ENCODE measurements at places on chromosomes 3 and 15. TPM values are rescaled to one million over a fixed set of nuclear protein-coding genes. Genes with fewer than 3 reads are reported as not detected.

GRCh38 chr15:43244092-43244491, 22.6 kb downstream of the TGM5 start:
- no peak for DNase-seq

- DNase-seq = no peak
Observed at GRCh38 chr15:99522288-99522687, 43.5 kb upstream of the MEF2A start.

DNA sequence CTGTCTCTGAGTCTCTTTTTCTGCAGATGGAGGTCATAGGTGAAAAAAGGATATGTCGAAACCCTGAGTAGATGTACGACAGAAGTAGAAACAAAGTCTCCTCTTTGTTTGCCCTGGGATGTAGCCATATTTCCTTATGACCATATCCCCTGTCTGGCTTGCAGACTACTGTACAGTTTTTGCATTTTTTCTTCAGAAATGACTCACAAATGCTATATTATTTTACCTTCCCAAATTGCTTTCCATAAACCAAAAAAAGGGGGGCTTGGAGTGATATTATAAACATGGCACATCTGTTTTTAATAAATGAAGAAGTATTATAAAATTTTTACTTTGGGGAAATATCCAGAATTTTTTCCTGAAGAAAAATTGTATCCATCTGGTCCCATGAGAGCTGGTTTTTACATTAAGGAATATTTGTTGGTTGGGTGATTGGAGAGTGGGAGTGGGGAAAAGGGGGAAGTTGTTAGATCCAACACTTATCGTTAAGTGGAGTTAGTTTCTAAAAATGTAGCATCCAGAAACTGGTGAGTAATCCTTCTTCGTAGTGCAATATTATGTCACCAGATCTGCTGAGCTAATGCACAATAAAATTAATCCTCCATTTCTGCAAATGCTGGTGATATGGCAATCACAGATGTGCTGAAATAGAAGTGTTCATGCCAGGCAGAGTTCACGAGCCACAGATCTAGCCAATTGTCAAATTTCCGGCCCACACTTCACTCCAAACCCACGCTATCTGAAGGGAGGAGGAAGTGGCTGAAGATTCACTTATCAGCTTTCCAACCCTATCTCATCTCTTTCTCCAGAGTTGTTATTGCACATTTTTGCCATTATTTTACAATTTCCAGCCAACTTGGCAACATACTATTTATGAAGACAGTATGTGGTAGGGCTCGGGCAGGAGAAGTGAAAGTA, 313.6 kb upstream of the ATP11B start:
- no peak for DNase-seq

The RFTN1 gene
- 28.8 TPM for total RNA-seq

The GTF2A2 gene
- total RNA-seq = 119 TPM

DNA sequence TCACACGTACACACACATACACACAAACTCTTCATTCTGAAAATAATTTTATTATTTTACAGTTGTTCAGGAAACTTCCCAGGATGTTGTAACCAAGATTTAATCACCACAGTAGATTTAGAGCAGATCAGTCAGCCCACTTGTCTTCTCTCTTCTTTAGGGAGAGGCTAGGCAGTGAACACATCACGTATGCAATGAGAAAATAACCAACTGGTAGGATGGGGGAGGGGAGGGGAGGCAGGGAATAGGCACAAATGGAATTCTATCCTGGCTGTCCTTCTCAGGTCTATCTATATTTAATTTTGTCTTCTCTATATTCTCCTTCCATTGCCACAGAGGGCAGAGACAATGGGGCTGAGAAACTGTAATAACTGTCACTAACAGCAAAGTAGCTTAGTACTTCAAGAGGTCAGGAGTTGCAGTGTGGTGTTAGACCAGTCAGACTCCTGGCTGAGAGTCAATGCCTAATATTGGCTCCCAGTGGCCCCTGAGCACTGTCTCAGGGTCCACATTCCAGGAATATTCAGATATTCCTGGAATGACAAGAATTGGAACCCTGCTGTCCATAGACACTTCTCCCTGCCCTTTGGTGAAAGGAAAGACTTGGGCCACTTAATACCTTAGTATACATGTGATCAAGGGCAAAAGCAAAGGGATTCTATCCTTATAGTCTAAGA, 2.6 kb upstream of the HCLS1 start:
- DNase-seq = no peak

The CHRD gene
- total RNA-seq = 7.2 TPM

The RAD51 gene
- total RNA-seq = 0.97 TPM

GRCh38 chr3:159726231-159726964, 262.2 kb upstream of the IL12A start:
- no peak for DNase-seq

DNA sequence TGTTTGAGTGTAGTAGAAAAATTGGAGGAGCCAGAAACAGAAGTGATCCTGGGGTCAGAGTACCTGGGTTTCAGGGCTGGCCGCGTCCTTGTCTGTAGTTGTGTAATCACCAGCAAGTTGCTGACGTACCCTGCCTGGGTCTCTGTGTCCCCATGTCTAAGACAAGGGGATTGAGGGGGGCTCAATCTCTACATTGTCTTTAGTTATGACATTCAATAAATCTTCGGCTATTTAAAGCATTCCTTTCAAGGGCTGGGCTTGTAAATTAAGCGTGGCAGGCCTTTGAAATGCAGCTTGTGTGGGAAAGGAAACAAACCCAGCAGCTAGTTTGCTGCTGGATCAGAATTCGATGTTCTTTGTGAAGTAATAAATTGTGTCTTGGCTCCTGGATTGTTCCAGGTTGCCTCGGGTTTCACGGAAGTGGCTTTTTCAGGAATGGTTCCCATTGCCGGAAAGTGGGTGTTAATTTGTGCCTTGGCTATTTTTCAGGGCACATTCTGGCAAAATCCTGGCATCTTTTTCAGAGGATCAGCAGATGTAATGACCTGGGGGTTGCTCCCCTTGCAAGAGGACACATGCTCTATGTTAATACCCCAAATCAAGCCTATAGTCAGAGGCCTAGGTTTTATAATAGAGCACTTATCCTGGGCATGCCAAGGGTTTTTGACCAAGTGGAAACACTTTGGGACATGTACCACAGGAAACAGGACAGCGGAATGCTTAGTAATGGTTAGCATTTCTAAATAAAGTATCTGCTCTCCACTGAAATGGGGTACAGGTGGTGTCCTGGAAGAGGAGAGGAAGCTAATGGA, 294.8 kb upstream of the NR2E3 start:
- DNase-seq = no peak

DNA sequence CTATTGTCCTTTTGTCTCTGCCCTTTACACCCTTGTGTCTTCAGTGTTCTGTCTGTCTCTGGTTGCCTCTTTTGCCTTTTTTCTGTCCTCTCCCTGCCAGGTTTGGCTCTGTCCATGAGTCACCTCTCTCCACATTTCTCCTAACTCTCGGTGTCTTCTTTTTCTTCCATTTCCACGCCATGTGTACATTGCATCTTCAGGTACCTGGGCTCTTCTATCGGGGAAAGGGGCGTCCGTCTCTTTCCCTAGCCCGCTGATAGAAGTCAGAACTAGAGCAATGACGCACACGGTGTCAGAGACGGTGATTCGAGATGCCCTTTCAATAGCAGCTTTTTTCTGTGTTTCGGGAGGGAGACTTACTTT, 641 bp downstream of the OPA1 start:
- DNase-seq = no peak

DNA sequence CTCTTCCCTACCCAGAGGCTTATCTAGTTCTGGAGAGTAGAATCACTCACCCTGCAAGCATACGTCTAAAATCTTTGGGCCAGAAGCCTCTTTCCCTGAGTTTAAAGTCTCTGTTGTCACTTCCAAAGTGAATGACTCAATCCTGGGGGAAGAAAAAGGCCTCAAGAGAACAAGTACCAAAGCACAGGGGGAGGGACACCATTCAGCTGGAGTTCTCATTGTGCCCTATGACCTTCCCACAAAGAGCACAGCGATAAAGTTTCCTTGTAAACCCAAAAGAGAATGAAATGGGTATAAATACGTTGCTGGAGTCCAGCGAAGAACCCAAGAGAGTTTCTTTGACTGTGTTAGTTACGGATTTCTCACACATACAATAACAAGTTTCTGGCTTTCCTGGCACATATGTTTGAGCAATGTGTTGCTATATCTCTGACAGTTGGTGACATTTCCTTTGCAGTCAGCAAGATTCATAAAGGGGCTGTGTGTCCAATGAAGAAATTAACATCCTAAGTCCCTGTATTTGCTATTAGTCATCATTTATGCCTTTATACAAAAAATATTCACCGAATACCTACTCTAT, 107.3 kb upstream of the PTPRG start:
- no peak for DNase-seq

DNA sequence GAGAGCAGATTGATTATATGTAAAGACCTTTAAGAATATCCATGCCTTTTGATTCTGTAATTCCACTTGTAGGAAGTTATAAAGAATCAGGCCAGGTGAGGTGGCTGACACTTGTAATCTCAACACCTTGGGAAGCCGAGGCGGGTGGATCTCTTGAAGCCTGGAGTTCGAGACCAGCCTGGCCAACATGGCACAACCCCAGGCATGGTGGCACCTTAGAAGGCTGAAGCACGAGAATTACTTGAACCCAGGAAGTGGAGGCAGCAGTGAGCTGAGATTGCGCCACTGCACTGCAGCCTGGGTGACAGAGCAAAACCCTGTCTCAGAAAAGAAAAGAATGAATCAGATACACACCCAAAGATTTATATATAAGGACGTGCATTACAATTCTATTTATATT, 33.9 kb downstream of the HRH1 start:
- DNase-seq = no peak

The ANKRD34C gene
- not detected for total RNA-seq

DNA sequence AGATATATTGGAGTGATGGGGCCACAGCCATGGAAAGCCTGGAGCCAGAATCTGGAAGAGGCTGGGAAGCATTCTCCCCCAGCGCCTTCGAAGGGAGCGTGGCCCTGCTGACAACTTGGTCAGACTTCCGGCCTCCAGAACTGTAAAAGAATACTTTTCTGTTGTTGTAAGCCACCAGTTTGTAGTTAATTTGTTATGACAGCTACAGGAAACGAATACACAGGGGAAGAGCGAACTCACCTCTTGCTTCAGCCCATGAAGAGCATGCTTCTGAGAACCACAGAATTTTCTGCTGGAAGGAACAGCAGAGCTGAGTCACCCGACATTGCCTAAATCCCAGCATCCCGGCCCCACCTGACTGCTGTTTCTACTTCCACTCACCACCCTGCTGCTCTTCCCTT, 501.7 kb downstream of the SHQ1 start:
- no peak for DNase-seq

DNA sequence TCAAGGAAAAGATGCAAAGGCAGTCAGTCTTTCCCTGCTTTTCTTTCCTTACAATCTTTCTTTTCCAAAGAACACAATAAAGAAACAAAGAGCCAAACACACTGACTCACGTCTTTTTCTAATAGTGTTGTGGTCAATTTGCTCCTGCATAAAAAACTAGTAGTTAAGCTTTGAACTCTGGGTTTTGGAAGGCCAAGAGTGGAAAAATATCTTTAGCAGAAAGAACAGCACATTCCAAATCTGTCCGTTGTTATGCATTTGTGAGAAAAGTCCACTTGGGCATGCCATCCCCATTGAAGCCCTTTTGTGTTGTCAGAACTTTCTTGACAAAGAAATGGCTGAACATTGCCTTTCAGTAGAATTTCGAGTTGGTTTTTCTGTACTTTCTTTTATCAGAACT, 18.2 kb downstream of the COL8A1 start:
- DNase-seq = no peak

The NANOGP8 gene
- total RNA-seq = not detected

The CASR gene
- not detected for total RNA-seq

GRCh38 chr3:49553324-49553691, 969 bp upstream of the BSN start:
- DNase-seq = no peak

Measured in left cardiac atrium (tissue), 4 donors.